Muscle of arm (tissue), 14 donors: ENCODE measurements at places on chromosomes 7 and 10.

- peak; percentile 21 for DNase-seq
Measured at GRCh38 chr10:22803261-22803885, 89.0 kb upstream of the PIP4K2A start.

DNA sequence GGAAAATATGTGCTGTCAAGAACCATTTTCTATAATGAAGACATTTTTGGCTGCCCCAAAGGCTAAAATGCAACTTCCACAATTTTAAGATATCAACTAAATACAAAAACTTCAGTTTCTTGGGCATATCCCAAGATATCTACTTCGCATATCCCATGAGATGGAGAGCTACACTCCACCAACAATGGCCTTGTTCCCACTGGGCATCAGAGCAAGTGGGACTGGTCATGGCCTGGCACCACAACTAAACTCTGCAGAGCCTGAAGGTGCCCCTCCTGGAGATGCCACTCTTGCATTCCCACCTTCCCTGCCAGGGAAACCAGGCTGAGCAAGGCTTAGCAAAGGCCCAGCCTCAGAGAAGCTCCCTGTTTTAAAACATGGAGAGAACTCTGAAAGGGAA is 75.8 kb upstream of the LRRC17 start:
- no peak for DNase-seq

DNA sequence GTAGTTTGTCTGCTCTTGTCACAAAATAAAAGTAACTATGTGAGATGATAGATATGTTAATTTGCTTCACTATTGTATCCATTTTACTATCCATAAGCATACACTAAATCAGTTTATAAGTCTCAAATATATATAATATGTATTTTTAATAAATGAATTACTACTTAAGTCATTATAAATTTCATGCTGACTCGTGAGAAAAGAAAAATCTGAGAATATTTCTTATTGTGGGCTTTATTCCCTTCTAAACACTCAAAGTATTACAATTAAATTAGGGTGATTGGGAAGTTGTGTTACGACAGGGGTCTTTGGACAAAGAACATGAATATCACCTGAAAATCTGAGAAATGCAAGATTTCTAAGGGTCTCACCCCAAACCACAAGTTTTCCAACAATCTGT is 48.7 kb upstream of the RELN start:
- no peak for DNase-seq

GRCh38 chr7:54545241-54545563 is 3.0 kb downstream of the VSTM2A start:
- DNase-seq = no peak

DNA sequence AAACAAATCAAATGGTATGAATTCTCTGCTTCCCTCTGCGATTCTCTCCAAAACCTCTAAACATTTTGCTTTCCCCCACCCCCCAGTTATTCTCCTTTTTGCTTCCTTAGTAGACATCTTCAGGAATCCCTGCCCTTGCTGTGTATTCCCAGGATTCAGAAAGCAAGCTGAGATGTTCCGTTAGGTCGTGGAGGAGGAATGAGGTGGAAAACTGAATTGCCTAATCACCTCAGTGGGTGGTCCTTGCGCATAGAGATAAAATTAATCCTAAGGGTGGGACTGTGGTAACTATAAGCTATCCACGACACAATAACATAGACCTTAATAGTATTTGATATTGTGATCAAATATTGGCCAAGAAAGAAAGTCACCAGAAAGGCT is 49.1 kb upstream of the SEMA3C start:
- no peak for DNase-seq

- DNase-seq = no peak
Measured at GRCh38 chr10:26386781-26387180, 51.4 kb upstream of the APBB1IP start.

DNA sequence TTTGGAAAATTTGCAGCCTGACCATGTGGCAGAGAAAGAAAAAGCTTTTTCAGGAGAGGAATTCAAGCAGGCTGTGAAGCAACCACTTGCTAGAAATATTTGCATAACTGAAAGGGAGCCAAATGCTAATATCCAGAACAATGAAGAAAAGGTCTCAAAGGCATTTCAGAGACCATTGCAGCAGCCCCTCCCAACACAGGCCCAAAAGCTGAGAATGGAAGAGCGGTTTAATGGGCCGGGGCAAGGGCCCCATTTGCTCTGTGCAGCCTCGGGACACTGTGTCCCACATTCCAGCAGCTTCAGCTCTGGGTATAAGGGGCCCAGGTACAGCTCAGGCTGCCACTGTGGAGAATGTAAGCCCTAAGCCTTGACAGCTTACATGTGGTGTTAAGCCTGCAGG is 918.1 kb upstream of the POT1 start:
- DNase-seq = no peak

GRCh38 chr10:93211991-93212390 is 138.3 kb downstream of the CYP26A1 start:
- DNase-seq = peak; percentile 48
